Esophagus squamous epithelium (tissue), 5 donors: ENCODE measurements at places on chromosomes 2 and 18.

GRCh38 chr18:78542204-78542603 lies 437.4 kb upstream of the SALL3 start:
- no peak overlapping the region for H3K27ac ChIP-seq
- H3K4me3 ChIP-seq = no peak overlapping the region
- H3K4me1 ChIP-seq = peaks cover 20% of the 10 kb centered on the region
- H3K27me3 ChIP-seq = no peaks in the 10 kb centered on the region
- no peaks in the 10 kb centered on the region for H3K36me3 ChIP-seq

- no peaks in the 10 kb centered on the region for H3K27me3 ChIP-seq
- H3K4me1 ChIP-seq = no peaks in the 10 kb centered on the region
- no peak for DNase-seq
- no peak overlapping the region for H3K4me3 ChIP-seq
- no peaks in the 10 kb centered on the region for H3K36me3 ChIP-seq
Observed at GRCh38 chr2:175840256-175840655, 161.8 kb downstream of the LNPK start.

DNA sequence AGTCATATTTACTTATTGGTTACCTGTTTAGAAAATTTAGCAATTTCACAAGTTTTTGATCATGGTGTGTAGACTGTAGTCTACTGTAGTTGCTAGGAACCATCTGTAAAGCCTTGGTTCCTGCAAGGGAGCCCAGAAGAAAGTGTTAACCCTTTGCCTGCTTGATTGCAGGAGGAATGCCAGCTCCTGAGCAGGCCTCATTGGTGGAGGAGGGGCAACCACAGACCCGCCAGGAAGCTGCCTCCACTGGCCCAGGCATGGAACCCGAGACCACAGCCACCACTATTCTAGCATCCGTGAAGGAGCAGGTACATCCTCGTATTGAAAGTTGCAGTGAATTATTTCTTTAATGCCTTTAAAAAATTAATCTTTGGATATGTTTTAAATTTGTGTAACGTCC lies 76.3 kb downstream of the PKP4 start:
- no peak overlapping the region for H3K27ac ChIP-seq
- no peaks in the 10 kb centered on the region for H3K27me3 ChIP-seq

- no peak for DNase-seq
- H3K36me3 ChIP-seq = no peaks in the 10 kb centered on the region
- no peak overlapping the region for H3K27ac ChIP-seq
- H3K4me1 ChIP-seq = no peaks in the 10 kb centered on the region
Observed at GRCh38 chr2:83578405-83578804, 880.7 kb downstream of the SUCLG1 start.

DNA sequence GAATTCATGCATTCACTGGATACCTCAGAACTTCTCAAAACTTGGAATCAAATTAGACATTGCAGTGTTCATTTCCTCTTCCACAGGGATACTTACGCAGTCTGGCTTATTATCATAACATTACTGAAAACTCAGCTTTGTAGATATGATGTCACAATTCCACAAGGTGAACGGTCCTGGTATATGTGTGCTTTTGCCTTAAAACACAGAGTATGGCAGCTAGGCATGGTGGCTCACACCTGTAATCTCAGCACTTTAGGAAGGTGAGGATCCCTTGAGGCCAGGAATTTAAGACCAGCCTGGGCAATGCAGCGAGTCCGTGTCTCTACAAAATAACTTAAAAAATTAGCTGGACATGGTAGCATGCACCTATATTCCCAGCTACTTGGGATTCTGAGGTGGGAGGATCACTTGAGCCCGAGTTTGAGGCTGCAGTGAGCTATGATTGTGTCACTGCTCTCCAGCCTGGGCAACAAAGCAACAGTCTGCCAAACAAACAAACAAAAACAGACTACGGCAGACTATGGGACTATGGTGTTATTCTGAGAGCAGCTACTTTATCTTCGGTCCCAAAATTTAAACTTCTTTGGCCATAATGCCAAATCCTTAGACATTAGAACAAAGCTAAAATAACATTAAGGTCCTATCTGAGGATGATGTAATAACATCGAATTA lies 1191.9 kb upstream of the SLC39A10 start:
- H3K27ac ChIP-seq = no peak overlapping the region
- H3K27me3 ChIP-seq = no peaks in the 10 kb centered on the region
- no peaks in the 10 kb centered on the region for H3K4me1 ChIP-seq
- DNase-seq = no peak

DNA sequence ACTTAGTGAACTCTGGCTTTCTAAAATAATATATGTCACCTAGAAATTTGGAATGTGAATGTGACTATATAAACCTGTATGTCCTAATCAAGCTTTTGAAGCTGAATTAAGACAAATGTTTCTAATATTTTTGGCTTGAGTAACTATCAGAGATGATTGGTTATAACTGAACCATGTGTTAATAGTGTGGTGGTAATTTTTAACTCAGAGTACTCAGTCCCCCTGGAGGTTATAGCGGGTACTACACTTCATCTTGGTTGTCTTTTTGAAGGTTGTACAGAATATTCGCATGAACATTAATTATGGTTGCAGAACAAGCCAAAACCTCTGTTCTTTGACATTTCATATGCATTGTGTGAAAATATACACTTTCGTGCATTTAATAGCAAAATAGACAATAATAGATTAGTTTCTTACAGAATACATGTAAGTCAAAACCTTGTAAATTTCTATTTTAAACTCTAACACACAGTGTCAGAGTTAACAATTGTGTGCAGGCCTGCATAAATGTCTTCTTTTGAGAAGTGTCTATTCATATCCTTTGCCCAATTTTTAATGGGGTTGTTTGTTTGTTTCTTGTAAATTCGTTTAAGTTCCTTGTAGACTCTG lies 86.0 kb downstream of the OSBPL6 start:
- H3K4me1 ChIP-seq = peaks cover 7% of the 10 kb centered on the region
- H3K27me3 ChIP-seq = no peaks in the 10 kb centered on the region
- DNase-seq = no peak

- no peaks in the 10 kb centered on the region for H3K36me3 ChIP-seq
- no peak for DNase-seq
- no peak overlapping the region for H3K4me3 ChIP-seq
- H3K27me3 ChIP-seq = no peaks in the 10 kb centered on the region
- H3K27ac ChIP-seq = no peak overlapping the region
- H3K4me1 ChIP-seq = no peaks in the 10 kb centered on the region
Observed at GRCh38 chr2:228738671-228739380, 532.3 kb downstream of the PID1 start.

GRCh38 chr2:225599856-225600255 lies 200.3 kb downstream of the NYAP2 start:
- no peaks in the 10 kb centered on the region for H3K4me1 ChIP-seq
- no peak overlapping the region for H3K4me3 ChIP-seq
- no peak overlapping the region for H3K27ac ChIP-seq

DNA sequence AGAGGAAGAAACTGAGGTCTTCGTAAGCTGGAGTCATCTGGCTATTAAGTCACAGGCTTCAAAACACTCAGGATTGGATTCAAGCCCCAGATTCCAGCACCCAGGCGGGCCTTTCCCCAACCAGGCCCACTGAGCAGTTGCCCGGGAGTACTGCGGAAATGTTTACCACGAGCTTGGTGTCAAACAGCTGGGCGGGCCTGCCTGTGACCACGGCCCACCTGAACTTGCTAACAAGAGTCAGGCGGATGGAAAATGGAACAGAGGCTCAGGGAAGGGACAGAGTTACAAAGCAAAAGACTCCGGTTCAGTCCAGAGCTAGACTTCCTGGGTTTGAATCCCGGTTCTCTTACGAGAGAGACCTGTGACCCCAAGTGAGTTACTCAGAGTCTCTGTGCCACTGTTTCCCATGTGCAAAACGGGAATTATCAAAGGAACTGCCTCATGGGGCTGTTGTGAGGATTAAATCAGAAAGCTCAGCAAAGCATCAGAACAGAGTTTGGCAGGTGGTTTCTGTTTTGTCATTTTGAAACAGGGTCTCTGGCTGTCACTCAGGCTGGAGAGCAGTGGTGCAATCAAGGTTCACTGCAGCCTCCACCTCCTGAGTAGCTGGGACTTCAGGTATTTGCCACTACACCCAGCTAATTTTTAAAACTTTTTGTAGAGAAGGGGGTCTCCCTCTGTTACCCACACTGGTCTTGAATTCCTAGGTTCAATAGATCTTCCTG lies 49.0 kb upstream of the TFCP2L1 start:
- no peaks in the 10 kb centered on the region for H3K4me1 ChIP-seq
- H3K36me3 ChIP-seq = peaks cover 20% of the 10 kb centered on the region
- H3K4me3 ChIP-seq = no peak overlapping the region

GRCh38 chr2:133936096-133936495 lies 317.8 kb upstream of the MGAT5 start:
- H3K4me1 ChIP-seq = no peaks in the 10 kb centered on the region
- no peaks in the 10 kb centered on the region for H3K27me3 ChIP-seq
- H3K4me3 ChIP-seq = no peak overlapping the region
- H3K27ac ChIP-seq = no peak overlapping the region

GRCh38 chr2:226270285-226271058 lies 529.1 kb downstream of the IRS1 start:
- H3K4me3 ChIP-seq = no peak overlapping the region
- no peak overlapping the region for H3K27ac ChIP-seq
- no peaks in the 10 kb centered on the region for H3K27me3 ChIP-seq
- H3K4me1 ChIP-seq = no peaks in the 10 kb centered on the region
- no peak for DNase-seq

- no peaks in the 10 kb centered on the region for H3K36me3 ChIP-seq
- H3K27me3 ChIP-seq = no peaks in the 10 kb centered on the region
- H3K4me1 ChIP-seq = peaks cover 3% of the 10 kb centered on the region
- no peak overlapping the region for H3K27ac ChIP-seq
- no peak for DNase-seq
- no peak overlapping the region for H3K4me3 ChIP-seq
Observed at GRCh38 chr2:209472871-209473270, 49.0 kb downstream of the MAP2 start.

GRCh38 chr2:43293744-43294695 lies 67.6 kb upstream of the ZFP36L2 start:
- H3K27ac ChIP-seq = peak overlapping the region; percentile 51
- peaks cover 22% of the 10 kb centered on the region for H3K4me1 ChIP-seq
- H3K27me3 ChIP-seq = no peaks in the 10 kb centered on the region
- peaks cover 24% of the 10 kb centered on the region for H3K36me3 ChIP-seq

DNA sequence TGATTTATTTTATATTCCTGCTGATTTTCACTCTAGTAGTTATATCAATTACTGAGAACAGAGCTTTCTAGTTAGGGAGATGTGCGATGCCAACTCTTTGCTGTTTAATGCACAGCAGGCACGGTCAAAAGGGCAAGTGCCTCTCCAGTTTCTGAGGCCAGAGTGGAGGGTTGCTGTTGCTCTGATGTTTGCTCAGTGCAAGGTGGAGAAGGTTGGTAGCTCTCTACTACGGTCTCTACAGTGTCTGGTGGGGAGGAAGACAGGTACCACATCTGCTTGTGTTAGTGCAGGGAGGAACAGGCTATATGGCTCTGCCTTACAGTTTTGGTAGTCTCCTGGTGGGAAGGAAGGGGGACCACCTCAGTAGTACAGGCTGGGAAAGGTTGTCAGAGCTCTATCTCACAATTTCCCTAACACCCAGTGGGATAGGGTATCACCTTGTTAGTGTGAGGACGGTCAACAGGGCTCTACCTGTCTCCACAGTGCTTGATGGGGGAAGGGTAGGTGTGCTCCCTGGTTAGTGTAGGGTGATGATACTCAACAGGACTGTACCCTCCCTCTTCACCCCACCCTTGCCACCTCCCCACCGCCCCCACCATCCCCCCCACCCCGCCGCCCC lies 85.9 kb downstream of the FANCL start:
- no peaks in the 10 kb centered on the region for H3K27me3 ChIP-seq
- no peak overlapping the region for H3K4me3 ChIP-seq
- DNase-seq = no peak

- no peaks in the 10 kb centered on the region for H3K4me1 ChIP-seq
- no peaks in the 10 kb centered on the region for H3K36me3 ChIP-seq
- H3K27ac ChIP-seq = no peak overlapping the region
Observed at GRCh38 chr2:224286923-224287322, 115.0 kb downstream of the FAM124B start.

- no peak overlapping the region for H3K27ac ChIP-seq
- no peak overlapping the region for H3K4me3 ChIP-seq
- peaks cover 8% of the 10 kb centered on the region for H3K4me1 ChIP-seq
- no peak for DNase-seq
Observed at GRCh38 chr2:142981756-142982155, 104.3 kb downstream of the KYNU start.

- no peaks in the 10 kb centered on the region for H3K36me3 ChIP-seq
- no peaks in the 10 kb centered on the region for H3K27me3 ChIP-seq
- H3K27ac ChIP-seq = peak overlapping the region; percentile 70
- no peak for DNase-seq
- no peak overlapping the region for H3K4me3 ChIP-seq
Observed at GRCh38 chr2:222844323-222844722, 16.5 kb upstream of the ACSL3 start.

- H3K36me3 ChIP-seq = peaks cover 18% of the 10 kb centered on the region
- H3K4me1 ChIP-seq = no peaks in the 10 kb centered on the region
- no peak overlapping the region for H3K4me3 ChIP-seq
- H3K27ac ChIP-seq = no peak overlapping the region
- no peak for DNase-seq
Observed at GRCh38 chr2:65277118-65277517, 49.5 kb downstream of the ACTR2 start.

DNA sequence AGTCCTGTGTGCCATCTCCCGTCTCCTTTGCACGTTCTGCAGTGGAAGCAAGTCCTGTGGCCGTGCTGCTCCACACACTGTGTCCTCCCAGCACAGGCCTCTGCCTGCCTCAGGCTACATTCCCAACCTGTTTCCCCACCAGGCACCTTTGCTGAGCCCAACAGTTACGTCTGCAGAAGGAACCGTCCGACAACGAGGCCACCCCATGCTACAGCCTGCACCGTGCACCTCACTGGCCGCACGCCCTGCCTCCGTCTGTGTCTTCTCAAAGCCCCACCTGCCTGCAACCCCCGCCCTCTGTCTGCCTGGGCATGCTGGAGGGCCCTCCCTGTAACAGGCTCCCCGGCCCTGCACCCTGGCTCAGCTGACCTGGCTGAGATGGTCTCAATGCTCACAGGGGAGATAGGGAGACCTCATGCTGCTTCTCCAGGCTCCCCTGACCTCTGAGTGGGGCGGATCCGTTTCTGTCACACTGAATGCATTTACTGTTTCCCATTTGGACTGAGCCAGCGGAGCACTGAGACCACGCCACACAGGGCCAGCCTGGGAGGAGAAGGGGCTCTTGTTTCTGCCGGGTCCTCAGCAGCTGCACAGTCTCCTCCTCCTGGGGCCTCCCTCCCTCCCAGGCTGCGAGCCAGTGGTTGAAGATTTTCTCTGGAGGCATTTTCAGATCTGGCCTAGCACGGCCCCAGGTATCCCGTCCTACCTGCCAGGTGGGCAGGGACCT lies 109.1 kb upstream of the OTOS start:
- peaks cover 32% of the 10 kb centered on the region for H3K4me1 ChIP-seq
- H3K27me3 ChIP-seq = no peaks in the 10 kb centered on the region
- no peak overlapping the region for H3K27ac ChIP-seq
- no peak overlapping the region for H3K4me3 ChIP-seq
- H3K36me3 ChIP-seq = no peaks in the 10 kb centered on the region

GRCh38 chr2:237857791-237858190 lies 1.6 kb upstream of the RAMP1 start:
- H3K27ac ChIP-seq = no peak overlapping the region
- H3K36me3 ChIP-seq = no peaks in the 10 kb centered on the region
- H3K4me1 ChIP-seq = peaks cover 5% of the 10 kb centered on the region
- DNase-seq = no peak
- H3K4me3 ChIP-seq = no peak overlapping the region

- H3K4me1 ChIP-seq = no peaks in the 10 kb centered on the region
- no peaks in the 10 kb centered on the region for H3K36me3 ChIP-seq
- H3K27me3 ChIP-seq = no peaks in the 10 kb centered on the region
- no peak overlapping the region for H3K4me3 ChIP-seq
- no peak overlapping the region for H3K27ac ChIP-seq
- no peak for DNase-seq
Observed at GRCh38 chr18:41693008-41693407, 262.0 kb upstream of the PIK3C3 start.
